ENCODE measurements at places on chromosomes 12 and 14.

DNA sequence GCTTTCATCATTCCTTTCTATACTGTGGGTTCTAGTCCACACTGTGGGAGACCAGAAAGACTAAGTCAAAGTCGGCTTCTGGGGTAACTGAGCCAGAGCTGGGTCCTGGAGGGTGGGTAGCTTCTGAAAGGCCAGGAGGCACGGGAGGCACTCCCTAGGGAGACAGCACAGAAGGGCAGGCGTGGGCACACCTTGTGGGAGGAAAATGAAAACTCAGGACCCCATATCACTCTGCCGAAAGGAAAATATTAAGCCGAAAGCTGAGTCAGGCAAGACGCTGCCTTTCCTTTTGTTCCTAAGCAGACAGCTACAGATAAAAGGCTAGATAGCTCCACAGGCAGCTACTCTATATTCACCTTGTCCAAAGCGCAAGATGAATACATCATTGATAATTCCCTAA lies 20.7 kb downstream of the ANO2 start:
- DNase-seq, result no peak

- DNase-seq, result no peak
Observed at GRCh38 chr14:98229656-98230366, 1042.2 kb downstream of the BCL11B start.

GRCh38 chr14:85617791-85618190 lies 87.8 kb downstream of the FLRT2 start:
- DNase-seq, result no peak

GRCh38 chr14:59175404-59175803 lies 13.1 kb upstream of the DAAM1 start:
- no peak for DNase-seq

DNA sequence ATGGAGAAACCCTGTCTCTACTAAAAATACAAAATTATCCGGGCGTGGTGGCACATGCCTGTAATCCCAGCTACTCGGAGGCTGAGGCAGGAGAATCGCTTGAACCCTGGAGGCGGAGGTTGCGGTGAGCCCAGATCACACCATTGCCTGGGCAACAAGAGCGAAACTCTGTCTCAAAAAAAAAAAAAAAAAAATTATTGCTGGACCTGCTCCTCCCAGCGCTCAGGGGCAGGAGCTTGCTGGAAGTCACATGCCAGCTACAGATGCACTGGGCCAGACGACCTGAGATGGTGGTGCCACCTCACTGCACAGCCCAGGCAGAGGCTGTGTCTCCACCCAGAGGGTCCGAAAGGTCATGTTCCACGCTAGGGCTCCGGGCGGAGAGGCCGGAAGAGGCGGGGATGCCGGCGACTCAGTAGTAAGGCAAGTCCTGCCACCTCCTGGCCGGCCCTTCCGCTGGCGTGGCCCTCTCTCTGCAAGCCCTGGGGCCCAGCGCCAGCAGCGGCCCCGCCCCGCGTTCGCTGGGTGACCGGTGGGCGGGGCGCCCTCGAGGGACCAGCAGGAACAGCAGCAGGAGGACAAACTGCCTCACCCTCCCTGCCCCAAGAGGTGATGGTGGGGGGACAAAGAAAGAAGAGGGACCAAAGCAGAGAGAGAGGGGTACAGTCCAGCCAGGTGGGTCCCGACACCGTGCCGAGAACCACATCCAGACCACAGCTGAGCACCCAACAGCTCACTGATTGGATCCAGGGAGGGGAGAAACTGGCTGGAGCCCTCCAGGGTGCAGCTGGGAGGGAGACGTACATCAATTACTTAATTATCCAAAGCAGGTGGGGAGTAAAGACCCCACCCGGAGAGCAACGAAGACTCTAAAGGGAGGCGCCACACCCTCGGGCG lies 3.6 kb upstream of the RHOF start:
- DNase-seq, result peak; percentile 88

GRCh38 chr12:79019672-79020071 lies 155.1 kb downstream of the SYT1 start:
- no peak for DNase-seq
